ENCODE measurements at places on chromosomes 4 and X. TPM values are rescaled to one million over a fixed set of nuclear protein-coding genes. Genes with fewer than 3 reads are reported as not detected.

GRCh38 chr4:47717188-47717587, 120.7 kb downstream of the CORIN start:
- DNase-seq: no peak

DNA sequence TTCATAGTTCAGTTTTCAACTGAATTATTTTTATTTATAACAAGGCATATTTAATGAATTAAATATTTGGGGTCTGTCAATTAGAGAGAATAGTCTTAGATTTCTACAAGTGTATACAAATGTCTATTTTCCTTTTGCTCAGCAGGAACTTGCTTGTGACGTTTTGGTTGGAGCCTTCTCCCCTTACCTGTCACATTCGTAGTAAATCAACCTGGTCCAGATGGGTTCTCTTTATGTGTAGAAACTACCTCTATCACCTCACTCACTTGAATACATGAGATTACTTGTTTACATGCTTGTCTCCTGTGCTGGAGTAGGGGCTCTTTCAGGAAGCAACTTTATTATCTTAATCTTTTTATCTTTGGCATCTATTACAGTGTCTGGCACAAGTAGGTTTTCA, 938.3 kb upstream of the IGFBP7 start:
- DNase-seq: no peak

- DNase-seq: no peak
These were observed 10.0 kb downstream of the GPR82 start for GRCh38 chrX:41733939-41734338.

GRCh38 chr4:7684294-7684693, 249.6 kb upstream of the PSAPL1 start:
- DNase-seq: no peak

Gene GPM6B
- 34.1 TPM for total RNA-seq
